ENCODE measurements at places on chromosomes 7 and 10. TPM values are rescaled to one million over a fixed set of nuclear protein-coding genes. Genes with fewer than 3 reads are reported as not detected.

GRCh38 chr7:116455009-116455408 lies 44.5 kb upstream of the CAV2 start:
- DNase-seq: no peak

TET1 gene
- polyA plus RNA-seq: 11.5 TPM

DNA sequence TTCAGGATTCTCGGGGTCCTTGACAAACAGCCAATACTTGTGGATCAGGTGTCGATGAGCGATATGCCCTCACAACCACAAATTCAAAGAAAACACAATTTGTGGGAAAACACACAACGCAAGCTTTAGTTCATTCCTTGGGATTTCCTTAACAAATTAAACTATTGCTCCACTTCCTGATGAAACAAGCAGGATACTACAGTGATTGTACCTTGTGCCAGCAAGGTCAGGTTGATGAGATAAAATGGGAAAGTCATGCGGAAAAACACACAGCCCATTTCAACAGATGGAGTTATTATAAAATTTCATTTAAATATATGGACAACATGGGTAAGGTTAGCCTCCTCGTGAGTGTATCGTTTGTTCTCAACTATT lies 8.8 kb upstream of the RHOBTB1 start:
- no peak for DNase-seq

- peak; percentile 27 for DNase-seq
Observed at GRCh38 chr10:77983384-77984341, 45.7 kb downstream of the POLR3A start.

A1CF gene
- polyA plus RNA-seq: 0.67 TPM

CPN1 gene
- not detected for polyA plus RNA-seq

CAV1 gene
- polyA plus RNA-seq: 203 TPM

TAC1 gene
- polyA plus RNA-seq: 0.74 TPM

GRCh38 chr10:132960071-132960472 lies 17.7 kb upstream of the CFAP46 start:
- no peak for DNase-seq

DNA sequence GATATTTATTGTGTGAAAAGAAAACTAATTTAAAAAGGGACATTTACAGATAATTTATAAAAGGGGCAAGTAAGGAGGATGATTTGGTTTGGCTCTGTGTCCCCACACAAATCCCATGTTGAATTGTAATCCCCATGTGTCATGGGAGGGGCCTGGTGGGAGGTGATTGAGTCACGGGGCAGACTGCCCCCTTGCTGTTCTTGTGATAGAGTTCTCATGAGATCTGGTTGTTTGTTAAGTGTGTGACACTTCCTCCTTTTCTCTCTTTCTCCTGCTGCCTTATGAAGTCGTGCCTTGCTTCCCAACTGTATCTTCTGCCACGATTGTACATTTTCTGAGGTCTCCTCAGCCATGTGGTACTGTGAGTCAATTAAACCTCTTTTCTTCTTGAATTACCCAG lies 171.0 kb upstream of the SEMA3E start:
- DNase-seq: no peak

AGMO gene
- 0.41 TPM for polyA plus RNA-seq

EPO gene
- polyA plus RNA-seq: not detected

ADAM12 gene
- 20.0 TPM for polyA plus RNA-seq

DNA sequence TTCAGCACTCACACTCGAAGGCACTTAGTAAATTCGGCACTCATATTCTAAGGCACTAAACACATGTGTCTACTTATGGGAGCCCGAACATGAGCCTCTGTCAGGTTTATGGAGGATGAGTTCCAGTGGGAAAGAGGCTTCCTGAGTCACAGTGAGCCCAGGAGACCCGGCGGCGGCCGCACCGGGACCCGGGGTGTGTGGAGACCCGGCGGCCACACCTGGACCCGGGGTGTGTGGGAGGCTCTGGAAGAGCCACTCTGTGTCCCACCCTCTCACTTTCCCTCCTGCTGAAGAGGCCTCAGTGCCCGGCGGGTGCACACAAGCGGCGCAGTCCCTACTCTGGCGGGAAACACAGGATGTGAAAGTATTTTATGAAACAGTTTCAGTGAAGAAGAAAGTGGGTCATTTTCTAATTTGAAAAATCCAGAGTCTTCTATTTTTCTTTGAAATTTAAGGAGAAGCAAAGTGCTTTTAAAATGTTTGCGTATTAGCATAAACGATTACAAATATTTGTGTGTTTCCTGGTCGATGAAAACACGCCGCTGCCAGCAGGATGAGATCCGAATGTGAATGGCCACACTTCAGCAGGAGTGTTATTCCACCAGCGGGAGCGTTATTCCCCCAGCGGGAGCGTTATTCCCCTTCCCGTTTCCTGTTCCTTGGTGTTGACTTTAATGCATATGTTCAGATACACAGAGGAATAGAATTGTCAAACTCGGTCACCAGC lies 625.1 kb downstream of the DNAJB6 start:
- DNase-seq: no peak

DNA sequence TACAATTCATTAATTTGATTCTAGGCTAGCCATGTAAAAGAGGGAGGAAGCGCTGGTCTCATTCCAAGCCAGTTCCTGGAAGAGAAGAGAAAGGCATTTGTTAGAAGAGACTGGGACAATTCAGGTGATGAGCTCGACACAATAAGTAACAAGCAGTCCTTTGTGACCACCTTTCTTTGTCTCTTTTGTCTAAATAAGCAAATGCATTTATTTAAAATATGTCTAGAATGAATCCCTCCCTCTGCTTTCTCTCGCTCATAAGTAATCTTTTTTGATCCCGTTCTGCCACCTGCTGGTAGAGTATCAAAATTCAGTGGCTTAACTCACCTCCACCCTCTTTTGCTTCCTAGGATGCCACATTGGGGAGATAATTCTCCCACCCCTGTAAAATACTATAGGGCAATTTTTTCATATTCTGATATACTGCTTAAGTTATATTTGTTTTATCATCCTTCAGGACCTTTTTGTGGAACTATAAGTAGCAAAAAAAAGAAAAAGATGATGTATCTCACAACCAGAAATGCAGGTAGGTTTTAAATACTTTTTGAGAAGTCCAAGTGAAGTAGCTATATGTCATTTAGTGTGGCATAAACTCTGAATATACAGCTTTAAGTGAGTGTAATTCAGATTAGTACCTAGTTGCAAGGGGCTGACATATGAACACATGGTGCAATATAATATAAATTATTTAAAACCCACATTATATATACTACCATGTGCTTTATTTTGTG lies 91.5 kb downstream of the GSDME start:
- DNase-seq: peak; percentile 66

GRCh38 chr7:45089341-45089891 lies 647 bp upstream of the NACAD start:
- peak; percentile 57 for DNase-seq

DNA sequence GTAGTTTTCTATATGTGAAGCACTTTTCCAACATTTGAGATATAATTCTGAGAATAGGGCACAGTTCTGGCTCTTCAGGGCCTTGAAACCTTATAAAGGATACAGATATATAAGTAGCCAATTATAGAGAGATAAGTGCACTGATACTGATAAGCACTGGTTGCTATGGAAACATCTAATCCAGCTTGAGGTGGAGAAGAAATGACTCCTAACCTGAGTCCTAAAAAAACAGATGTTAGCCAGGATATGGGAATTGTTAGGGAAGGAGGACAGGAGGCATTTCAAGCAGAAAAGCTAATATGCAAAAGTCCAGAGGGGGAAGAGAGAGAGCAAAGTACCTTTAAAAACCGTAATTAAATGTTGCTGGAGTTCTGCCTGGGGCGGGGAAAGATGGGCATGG lies 30.8 kb downstream of the STRIP2 start:
- DNase-seq: no peak

MBL2 gene
- not detected for polyA plus RNA-seq

- DNase-seq: peak; percentile 55
Observed at GRCh38 chr10:112952282-112953173, 2.5 kb downstream of the TCF7L2 start.

EPDR1 gene
- polyA plus RNA-seq: 73.6 TPM

DNA sequence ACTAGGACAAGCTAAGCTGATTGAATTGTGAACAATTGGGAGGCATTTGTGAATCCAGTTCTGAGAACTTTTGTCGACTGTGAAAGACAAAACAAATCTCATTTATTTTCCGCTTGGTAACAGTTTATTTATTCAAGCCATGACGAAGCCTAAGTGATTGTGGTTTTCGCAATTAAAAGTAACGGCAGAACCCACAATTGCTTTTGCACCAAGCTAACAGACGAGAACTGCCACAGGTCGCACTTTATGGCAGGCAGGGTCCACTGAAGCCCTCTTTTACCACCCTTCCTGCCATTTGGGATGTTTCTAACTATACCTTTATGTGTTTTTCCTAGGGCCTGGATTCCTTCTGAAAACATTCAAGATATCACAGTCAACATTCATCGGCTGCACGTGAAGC lies 111.2 kb downstream of the ZMYND11 start:
- DNase-seq: no peak

DGKI gene
- polyA plus RNA-seq: 0.52 TPM

GRCh38 chr10:95814011-95814727 lies 58.2 kb downstream of the ENTPD1 start:
- peak; percentile 89 for DNase-seq

- peak; percentile 20 for DNase-seq
Observed at GRCh38 chr7:84454174-84454959, 259.8 kb upstream of the SEMA3A start.

- no peak for DNase-seq
Observed at GRCh38 chr10:61822781-61823230, 78.7 kb upstream of the ARID5B start.

LIMK1 gene
- polyA plus RNA-seq: 16.8 TPM

FAM25G gene
- not detected for polyA plus RNA-seq

ZNF777 gene
- polyA plus RNA-seq: 11.3 TPM

KMT2C gene
- polyA plus RNA-seq: 25.4 TPM

DNA sequence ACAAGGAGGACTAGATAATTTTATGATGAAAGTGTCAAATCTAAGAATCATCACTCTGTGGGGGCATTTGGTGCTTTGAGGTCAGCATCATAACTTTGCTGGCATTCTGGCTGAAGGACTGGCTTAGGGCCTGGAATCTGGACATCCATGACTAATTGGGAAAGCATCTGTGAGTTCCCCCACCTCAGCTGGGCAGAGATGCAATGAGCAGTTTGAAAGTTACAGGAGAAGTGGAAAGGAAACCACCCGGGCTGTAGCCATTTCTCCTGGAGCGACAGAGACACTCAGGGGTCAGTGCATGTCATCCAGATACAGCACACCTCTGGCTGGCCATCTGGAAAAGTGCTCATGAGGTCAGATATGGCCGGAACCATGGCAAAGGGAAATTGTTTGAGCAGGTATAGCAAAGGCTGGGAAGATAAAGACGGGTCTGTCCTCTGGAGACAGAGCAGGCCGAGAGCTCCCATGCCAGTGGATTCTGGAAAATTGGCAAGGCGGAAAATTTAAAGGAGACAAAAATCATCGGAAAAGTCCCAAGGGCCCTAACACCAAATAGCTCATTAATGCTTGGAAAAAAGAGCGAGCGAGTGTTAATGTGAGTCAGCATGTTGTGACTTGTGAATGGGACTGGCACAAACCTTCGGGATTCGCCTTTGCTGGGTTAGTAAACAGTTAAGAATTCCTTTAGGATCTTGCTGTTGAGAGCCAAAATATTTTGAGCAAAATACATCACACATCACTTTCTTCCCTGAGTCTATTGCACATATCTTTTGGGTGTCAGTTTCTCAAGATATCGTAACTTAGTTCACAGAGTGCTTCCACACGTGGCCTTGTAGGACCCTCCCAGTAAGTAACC lies 188.4 kb upstream of the AGK start:
- peak; percentile 23 for DNase-seq

- no peak for DNase-seq
Observed at GRCh38 chr10:68463365-68464093, 8.2 kb downstream of the DNA2 start.

TASOR2 gene
- polyA plus RNA-seq: 26.0 TPM

- DNase-seq: no peak
Observed at GRCh38 chr10:113920875-113921274, 66.4 kb downstream of the NHLRC2 start.

DNA sequence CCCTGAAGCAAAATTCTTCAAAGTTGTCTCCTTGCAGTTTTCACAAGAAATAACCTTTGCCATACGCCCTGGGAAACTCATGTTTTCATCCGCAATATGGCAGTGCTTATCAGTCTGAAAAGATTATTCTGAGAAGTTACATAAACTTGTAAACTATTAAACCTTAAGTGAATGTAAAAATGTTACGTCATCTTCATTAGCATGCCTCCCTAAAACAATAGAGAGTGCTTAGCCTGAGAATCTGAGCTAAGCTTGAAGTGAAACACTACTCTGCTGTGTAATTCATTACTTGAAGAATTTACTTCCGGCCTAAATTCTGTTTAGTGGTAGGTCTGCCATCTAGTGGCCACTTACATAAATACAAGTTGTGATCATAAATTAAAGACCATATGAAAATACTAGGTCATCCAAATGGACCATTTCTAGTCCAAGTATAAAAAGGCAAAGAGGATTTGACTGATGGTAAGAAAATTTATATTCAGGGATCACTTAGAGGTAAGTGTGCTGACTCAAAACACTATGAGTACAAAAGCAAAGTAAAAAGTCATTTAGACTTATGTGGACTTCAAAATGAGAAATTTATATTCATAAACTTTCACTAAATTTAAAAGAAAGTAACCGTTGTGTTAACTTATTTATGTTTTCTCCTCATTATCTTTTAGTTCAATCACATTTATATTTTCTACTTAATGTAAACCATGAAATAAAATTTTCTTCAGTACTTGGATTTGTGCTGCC lies 745.1 kb upstream of the LRRTM3 start:
- peak; percentile 83 for DNase-seq

GRCh38 chr10:62266147-62266546 lies 2.5 kb downstream of the RTKN2 start:
- DNase-seq: no peak

- no peak for DNase-seq
Observed at GRCh38 chr7:44290252-44290620, 35.2 kb downstream of the CAMK2B start.

GRCh38 chr7:55587687-55588378 lies 15.5 kb upstream of the VOPP1 start:
- DNase-seq: no peak

GRCh38 chr7:3272691-3273141 lies 28.3 kb upstream of the SDK1 start:
- DNase-seq: peak; percentile 38

DNA sequence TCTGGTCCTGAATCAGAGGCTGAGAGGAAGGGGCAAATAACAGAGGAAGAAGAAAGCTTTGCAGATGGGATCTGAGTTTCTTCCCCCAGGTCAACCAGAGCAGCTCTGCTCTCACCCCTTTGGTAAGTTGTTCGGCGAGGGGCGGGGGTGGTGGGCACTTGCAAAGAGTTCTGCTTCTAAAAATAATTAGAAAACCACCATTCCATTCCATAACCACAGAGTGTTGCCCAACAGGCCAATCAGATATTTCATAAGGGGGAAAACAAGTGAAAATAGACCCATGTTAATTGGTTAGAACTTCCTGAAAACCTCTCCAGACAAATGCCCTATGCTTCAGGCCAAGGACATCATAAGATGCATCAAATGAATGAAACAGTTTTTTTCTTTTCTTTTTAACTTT lies 43.6 kb upstream of the R3HCC1L start:
- no peak for DNase-seq
